Activated CD4-positive, alpha-beta T cell treated with anti-CD3 and anti-CD28 coated beads, Interleukin-2, amount 10 ng/mL, durations not matched to agents 24 days and 14 days (primary cell): ENCODE measurements at places on chromosomes 16 and 17.

DNA sequence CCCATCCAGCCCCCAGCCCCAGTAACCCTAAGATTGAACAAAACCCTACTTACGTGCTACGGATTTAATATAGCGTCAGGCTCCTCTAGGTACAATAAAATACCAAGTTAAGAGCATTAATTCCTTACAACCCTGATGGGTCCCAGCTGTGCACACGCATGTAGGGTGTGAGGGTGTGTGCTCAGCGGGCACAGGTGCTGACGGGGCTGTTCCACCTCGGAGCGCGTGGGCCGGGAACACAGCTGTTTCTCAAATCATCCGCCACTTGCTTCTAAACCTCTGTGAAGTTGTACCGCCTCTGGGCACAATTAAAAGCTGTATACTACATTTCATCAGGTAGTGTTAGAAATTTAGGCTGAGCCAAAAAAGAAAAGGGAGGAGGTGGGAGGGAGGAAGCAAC, 478.6 kb downstream of the MAF start:
- H3K4me3 ChIP-seq: no peak overlapping the region
- no peaks in the 10 kb centered on the region for H3K36me3 ChIP-seq

- no peaks in the 10 kb centered on the region for H3K4me1 ChIP-seq
- H3K4me3 ChIP-seq: no peak overlapping the region
- peaks cover 8% of the 10 kb centered on the region for H3K27me3 ChIP-seq
- no peak for DNase-seq
- H3K36me3 ChIP-seq: no peaks in the 10 kb centered on the region
These were observed 9.6 kb upstream of the WIPF2 start for GRCh38 chr17:40209404-40210093.

- no peaks in the 10 kb centered on the region for H3K27me3 ChIP-seq
- H3K27ac ChIP-seq: peak overlapping the region; percentile 66
- H3K4me3 ChIP-seq: no peak overlapping the region
- H3K36me3 ChIP-seq: peaks cover 55% of the 10 kb centered on the region
- DNase-seq: no peak
- H3K4me1 ChIP-seq: peaks cover 14% of the 10 kb centered on the region
These were observed 29.1 kb downstream of the COG4 start for GRCh38 chr16:70494202-70494770.

DNA sequence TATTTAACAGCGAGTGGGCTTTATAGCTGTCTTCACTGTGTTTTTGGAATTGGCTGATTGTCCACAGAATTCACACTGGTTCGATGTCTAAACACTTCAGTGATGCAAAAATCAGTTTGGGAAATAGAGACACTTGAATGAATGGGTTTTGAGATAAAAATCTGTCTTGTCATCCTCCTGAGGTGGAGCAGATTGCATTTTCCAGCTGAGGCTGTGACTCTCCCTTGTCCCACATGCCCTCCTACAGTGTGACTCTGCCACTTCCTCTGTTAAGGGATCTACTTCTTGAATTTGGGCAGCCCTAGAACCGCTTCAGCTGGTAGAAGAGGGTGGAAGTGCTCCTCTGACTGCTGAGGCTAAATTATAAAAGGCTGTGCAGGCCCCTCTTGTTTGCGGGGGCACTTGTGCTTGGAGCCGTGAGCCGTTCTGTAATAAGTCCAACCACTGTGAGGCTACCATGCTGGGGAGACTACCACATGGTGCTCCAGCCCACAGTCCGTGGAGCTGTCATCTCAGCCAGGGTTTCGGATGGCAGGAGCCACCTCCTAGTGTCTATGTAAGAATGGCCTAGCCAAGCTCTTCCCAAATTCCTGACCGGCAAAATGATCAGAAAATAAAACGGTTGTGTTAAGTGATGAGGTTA, 175.9 kb downstream of the SPECC1 start:
- no peak for DNase-seq
- H3K4me3 ChIP-seq: no peak overlapping the region
- no peaks in the 10 kb centered on the region for H3K4me1 ChIP-seq

DNA sequence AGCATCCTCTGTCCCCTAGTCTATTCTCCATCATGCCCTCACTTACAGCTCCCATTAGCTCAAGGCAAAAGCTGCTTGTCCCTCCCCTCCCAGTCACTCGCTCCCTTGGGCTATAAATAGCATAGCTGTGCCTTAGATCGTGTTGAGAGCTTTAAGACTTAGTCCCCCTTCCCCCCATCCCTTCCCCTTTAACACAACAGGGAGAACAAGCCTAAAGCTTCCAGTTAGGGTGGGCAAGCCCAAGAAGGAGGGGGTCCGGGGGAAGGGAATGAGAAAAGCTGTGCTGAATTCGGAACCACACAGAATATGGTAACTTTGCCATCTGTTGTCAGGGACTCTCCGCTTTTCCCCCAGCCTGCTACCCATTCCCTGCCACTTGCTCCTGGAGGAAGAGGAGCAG, 4.9 kb upstream of the HIGD1B start:
- H3K27ac ChIP-seq: peak overlapping the region; percentile 51
- no peaks in the 10 kb centered on the region for H3K27me3 ChIP-seq
- H3K4me1 ChIP-seq: peaks cover 9% of the 10 kb centered on the region

DNA sequence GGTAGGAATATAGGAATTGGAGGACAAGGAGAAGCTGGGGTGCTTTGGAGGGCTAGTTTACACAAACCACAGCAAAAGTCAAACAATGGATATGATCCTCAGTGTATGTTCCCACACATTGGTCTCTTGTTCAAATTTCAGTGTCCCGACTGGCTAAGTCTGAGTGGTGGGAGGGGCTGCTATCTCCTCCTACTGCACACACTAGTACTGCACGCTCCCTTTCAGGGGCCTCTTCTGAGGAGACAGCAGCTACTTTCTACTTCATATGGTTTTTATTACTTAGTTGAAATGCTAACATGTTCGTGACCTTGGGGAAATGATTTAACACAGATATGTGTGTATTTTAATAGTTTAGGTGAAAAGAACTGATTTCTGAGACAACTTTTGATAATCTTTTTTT, 18.8 kb upstream of the KRT10 start:
- H3K4me1 ChIP-seq: no peaks in the 10 kb centered on the region
